Activated CD4-positive, alpha-beta T cell treated with anti-CD3 and anti-CD28 coated beads, Interleukin-2, amount 50 U/mL, for 48 hours (primary cell): ENCODE measurements at places on chromosomes 6 and 20.

GRCh38 chr20:50815162-50815989, 20.5 kb downstream of the BCAS4 start:
- DNase-seq = no peak

DNA sequence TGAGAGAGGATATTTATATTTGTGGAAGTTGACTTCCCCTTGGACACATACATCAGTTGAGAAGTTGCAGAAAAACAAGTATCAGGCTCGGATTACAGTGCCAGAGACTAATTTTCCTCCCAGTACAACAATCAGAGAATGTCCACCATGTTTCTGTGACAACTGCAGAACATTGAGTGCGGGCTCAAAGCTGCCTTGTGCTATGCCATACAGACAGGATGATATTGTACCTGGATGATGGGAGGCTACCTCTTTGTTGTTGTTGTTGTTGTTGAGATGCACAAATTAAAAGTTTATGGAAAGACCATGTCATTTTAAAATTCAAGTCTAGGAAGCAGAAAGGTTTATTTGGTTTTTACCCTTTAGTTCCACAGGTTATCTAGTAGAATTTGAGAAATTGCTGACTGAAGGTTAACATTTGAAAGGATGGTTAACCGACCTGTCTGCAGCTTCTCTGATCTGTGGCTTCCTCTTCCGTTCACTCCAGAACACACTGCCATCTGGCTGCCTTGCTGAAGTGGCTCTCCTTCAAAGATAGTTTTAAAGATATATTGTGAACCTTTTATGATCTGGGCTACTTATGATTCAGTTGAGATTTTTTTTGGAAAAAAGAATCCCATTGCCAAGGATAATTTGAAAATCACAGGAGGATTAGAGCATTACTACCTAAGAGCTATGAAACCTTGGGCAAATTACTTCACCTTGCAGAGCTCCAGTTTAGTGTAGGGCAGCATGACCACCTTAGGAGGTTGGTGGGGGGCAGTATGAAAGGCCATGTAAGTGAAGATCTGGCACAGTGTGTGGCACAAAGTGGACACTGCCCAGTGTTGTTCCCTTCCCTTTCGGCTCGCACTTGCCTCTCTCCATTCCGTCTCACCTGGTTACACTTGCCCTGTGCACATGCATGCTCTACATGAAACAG, 15.9 kb downstream of the TMEM200A start:
- DNase-seq = no peak

GRCh38 chr20:46406986-46407670, 713 bp upstream of the ELMO2 start:
- DNase-seq = peak; percentile 92

DNA sequence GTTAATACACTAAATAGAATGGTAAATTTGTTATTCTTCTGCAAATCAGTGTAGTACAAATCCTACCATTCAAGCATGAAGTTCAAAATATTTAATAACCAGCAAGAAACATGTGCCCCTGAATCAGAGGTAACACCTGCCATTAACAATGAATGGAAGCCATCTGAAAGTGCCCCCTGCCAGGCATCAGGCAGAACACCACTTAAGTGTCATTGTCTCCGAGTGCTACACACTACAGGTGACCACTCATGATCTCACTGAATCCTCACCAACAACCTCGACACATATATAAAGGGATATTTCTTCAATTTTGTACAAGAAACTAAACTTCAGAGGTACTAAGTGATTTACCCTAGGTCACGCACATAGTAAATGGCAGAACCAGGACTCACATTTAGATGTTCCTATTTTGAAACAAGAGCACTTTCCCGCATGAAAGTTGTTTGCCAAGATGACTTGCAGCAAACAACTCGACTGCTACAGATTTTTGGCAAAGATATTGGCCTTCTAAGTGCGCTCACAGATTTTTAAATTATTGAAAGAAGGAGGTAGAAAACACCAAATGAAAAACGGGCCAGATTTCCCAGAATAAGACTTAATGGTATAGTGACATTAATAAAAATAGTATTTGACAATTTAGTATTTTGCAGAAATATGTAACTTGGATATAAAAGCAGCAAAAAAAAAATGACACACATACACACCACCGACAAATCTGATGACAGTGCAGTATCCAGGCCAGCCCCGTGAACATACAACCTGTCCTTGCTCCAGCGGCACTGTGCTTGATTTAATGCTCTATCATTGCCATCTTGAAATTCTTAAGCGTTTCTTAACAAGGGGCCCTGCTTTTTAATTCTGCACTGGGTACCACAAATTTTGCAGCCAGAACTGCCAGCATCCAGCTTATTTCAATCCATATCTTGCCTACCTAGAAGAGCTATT, 274.5 kb downstream of the ALDH8A1 start:
- DNase-seq = no peak

DNA sequence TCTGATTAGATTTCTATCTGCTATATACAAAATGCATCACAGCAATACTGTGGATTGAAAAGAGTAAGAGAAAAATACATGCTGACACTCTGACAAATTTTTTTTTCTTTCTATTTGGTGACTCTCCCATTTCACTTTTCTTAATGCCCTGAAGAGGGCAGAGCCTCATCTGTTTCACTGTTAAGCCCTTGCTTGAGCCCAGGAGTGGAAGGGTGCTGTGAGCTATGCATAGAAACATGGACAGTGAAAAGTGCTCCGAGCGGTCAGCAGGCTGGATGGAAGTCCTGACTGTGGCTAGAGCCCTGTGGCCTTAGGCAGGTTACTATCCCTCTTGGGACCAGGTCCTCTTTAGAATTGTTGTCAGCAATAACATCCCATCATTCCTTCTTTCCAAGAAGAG, 17.4 kb upstream of the CSE1L start:
- no peak for DNase-seq

GRCh38 chr6:90846824-90847223, 260.0 kb upstream of the MAP3K7 start:
- no peak for DNase-seq
